Osteocyte (in vitro differentiated cells): ENCODE measurements at places on chromosomes 1 and 21. TPM values are rescaled to one million over a fixed set of nuclear protein-coding genes. Genes with fewer than 3 reads are reported as not detected.

DNA sequence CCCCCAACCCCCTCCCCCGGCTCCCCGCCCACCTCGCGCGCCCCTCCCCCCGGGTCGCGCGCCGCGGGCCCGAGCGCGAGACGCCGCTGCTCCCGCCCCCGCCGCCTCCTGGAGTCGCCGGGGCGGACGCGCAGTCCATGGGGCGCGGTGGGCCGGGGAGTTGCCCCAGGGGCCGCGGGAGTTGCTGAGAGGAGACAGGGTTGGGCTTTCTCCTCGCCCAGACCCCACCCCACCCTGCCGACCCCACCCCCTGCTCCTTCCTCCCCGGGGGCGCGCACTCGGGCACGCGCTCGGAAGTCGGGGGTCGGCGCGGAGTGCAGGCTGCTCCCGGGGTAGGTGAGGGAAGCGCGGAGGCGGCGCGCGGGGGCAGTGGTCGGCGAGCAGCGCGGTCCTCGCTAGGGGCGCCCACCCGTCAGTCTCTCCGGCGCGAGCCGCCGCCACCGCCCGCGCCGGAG is at the start of gene LAMC1:
Gene LAMC1 (plus strand): TSS at position 275 of the 455 bp plus-strand sequence. CDS start 297 bp downstream, outside the sequence.
- peak; percentile 96 for DNase-seq

- DNase-seq = no peak
These were observed 27.2 kb downstream of the TCEANC2 start for GRCh38 chr1:54080598-54081049.

The MIB2 gene
- total RNA-seq = 105 and 108 TPM in 2 replicates

The PALMD gene
- 7.0 and 8.6 TPM in 2 replicates for total RNA-seq

The PRMT6 gene
- 18.5 and 19.7 TPM in 2 replicates for total RNA-seq

DNA sequence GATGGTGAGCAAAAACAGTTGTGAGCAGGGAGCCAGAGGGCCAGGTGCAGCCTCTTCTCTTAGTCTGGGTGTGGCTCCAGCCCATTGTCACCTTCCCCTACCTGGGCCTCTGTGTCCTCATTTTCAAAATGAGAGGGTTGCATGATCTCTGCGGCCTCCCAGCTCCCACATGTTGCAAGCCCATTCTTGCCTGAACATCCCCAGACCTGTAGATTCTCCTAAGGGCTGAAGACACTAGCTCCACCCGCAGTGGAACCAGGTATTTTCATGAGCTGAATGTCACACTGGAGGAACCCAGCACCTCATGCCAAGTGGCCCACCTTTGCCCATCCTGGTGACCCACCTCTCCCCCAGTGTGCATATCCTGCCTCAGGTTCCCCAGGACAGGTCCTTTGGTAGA is 12.3 kb downstream of the IKBKE start:
- no peak for DNase-seq

The CD48 gene
- total RNA-seq = not detected in 2 replicates

GRCh38 chr1:53644909-53645689 is 93.9 kb downstream of the GLIS1 start:
- DNase-seq = no peak

- no peak for DNase-seq
These were observed 52.7 kb downstream of the DHRS3 start for GRCh38 chr1:12565094-12565965.

GRCh38 chr1:9825093-9826074 is 1.6 kb upstream of the CLSTN1 start:
- DNase-seq = no peak

The PDZK1 gene
- 0.31 and 0.40 TPM in 2 replicates for total RNA-seq

DNA sequence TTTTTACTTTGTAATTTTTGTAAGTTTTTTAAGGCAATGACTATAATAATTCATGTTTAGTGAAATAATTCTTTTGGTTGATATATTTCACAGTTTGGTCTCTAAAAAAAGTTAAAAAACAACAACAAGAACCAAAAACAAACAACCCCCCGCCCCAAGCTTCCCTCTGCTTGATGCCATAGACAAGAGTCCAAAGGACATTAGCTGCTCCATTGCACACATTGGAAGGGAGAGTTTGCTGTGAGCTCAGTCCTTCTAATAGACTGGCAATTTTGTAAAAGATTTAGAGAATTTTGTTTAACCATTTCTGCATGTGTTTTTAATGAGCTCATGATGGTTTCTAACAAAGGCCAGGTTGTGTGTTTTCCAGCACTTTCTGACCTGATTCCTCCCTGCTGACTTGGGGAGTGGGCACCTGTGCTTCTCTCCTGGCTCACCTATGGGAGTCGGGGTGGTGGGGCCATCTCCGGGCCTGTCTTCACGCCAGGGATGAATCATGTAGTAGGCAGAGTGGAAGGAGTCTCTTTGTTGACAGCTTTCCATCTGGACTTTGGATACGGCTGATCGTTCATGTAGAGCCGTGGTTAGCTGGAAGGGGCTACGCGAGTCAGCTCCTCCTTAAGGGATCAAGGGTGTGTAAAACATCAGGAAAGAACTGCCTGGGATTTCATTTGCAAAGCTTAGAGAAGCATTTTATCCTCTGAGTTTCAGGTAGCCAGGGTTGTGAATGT is 14.1 kb downstream of the ZBTB18 start:
- peak; percentile 63 for DNase-seq
